Liver (tissue), 10 donors: ENCODE measurements at places on chromosomes 2 and 18.

DNA sequence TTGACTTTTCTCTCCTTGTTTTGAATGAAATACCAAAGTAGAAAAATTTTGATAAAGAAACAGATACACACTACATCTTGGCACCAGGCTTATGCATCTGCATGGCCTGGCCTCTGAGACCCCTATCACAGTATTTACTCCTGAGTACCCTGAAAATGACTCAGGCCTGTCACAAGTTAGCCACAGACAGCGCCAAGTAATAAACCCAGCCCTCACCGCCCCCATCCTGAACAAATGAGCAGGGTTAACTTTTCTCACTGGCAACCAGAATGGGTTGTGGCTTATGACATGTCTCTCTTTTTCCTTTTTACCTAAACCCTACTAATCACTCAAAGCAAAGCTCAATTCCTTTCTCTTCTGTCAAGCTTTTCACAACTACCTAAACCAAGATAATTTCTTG is 35.3 kb downstream of the SPRED2 start:
- no peak for DNase-seq

DNA sequence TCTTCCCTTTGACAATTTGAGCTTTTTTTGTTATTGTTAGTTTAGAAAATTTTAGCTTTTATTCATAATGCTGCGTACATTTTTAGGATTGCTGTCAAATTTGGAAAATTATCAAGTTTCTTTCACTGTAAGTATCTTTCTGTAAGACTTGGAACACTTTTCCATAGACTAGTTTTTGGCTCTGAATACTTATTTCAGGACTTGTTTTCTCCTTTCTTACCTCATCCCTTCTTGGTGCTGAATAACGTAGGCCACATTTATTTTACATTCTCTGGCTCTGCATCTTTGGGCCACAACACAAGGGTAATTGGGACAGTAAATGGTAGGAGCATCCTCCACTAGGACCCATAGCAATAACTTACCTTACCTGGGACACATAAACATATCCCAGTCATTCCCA is 85.1 kb downstream of the CCDC85A start:
- DNase-seq: no peak

- DNase-seq: no peak
Measured at GRCh38 chr2:33409417-33409955, 67.0 kb upstream of the RASGRP3 start.

GRCh38 chr2:54866179-54866578 is 142.7 kb downstream of the EML6 start:
- DNase-seq: no peak

GRCh38 chr2:163580757-163581156 is 155.1 kb downstream of the FIGN start:
- DNase-seq: no peak
